ENCODE measurements at places on chromosomes 2 and 18.

- DNase-seq: no peak
Measured at GRCh38 chr18:12257996-12258718, 4.0 kb downstream of the CIDEA start.

DNA sequence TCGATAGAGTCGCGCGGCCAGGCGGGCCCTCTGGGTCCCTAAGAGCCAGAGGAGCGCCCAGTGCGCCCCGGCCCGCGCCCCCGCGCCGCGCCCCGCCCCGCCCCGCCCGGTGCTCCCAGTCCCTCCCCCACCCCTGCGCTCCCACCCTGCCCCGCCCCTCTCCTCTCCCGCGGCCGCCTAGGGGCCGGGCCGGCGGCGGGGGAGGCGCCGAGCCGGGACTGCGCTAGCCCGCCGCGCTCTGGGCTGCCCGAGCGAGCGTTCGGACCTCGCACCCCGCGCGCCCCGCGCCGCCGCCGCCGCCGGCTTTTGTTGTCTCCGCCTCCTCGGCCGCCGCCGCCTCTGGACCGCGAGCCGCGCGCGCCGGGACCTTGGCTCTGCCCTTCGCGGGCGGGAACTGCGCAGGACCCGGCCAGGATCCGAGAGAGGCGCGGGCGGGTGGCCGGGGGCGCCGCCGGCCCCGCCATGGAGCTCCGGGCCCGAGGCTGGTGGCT lies at the start of gene GPC1:
Gene GPC1 (plus strand): TSS at position 207 of the 491 bp plus-strand sequence. CDS start 256 bp downstream, at position 463.
- peak; percentile 69 for DNase-seq

DNA sequence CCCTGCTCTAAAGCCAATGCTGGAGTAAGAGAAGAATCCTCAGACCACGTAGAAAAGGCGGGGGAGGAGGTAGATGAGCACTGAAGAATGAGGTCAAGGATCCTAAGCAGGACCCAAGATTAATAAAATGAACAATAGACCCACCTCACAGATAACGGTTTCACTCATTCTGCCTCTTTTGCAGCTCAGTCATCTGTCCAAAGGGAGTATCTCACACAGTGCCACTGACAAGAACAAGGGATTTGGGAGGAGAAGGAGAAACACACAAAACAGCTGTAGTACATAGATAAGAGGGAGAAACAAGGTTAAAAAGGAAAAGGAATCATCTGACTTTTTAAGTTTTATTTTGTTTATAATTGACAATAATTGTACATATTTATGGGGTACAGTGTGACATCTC lies 30.9 kb upstream of the SULT1C4 start:
- DNase-seq: no peak

- no peak for DNase-seq
Measured at GRCh38 chr2:26251893-26252292, 7.2 kb downstream of the HADHB start.

- DNase-seq: peak; percentile 44
Measured at GRCh38 chr2:217632043-217632442, 370.8 kb downstream of the TNS1 start.

DNA sequence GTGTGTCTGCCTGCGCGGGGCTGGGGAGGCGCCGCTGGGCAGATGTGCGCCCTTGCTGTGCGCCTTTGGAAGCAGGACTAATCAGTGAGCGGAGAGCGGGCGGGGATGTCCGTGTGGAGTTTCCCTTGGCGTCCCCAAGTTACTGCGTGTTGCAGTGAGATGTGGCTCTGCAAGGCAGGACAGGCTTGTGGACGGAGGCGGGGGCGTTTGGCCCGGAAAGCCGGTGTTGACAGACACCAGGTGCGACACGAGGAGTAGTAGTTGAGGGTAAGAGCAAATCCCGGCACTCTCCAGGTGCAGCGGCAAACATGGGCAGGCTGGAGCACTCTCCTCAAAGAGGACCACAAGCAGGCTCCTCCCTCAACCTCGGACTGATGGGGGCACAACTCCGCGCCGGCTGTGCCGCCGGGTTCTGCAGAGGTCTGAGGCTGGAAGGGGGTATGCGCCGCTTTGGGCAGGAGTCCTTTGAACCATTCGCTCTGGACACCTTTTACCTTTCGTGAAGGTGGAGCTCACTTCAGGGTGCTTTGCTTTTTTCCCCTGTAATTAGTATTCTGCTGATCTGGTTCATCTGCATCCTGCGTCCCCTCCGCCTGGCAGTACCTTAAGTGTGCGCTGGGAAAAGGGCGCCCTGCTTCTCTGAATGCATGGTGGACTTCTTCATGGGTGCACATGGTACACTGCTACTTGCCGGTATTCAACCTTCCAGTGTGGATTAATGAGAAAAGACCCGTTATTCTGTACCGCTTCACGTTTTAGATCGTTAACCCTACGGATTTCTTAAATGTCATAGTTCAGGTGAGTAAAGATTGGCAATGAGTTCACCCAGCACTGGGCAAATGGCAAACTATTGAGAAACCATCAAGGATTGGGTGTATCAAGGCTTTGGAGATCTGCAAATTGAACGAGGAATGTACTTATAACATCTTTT lies 608 bp downstream of the CDH7 start:
- no peak for DNase-seq

- no peak for DNase-seq
Measured at GRCh38 chr2:218833023-218833609, 1.5 kb upstream of the PRKAG3 start.

- DNase-seq: no peak
Measured at GRCh38 chr2:78351208-78351607, 674.3 kb upstream of the REG3G start.

DNA sequence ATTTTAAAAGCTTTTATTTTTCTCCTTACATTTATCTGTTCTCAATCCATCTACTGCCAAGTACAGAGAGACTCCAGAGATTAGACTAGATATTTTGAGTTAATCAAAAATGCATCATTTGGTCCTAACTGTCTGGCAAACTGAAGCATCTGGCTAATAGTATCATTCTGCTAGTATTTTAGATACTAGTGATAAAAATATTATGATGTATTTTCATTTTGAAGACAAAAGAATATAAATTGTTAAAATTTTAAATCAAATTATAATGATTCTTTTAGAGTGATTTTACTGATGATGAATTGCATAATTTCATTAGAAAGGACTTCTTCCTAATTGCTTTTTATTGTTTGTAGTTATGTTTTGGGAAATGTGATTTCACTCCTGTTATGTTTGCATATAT lies 584.0 kb downstream of the LRRTM4 start:
- DNase-seq: no peak

DNA sequence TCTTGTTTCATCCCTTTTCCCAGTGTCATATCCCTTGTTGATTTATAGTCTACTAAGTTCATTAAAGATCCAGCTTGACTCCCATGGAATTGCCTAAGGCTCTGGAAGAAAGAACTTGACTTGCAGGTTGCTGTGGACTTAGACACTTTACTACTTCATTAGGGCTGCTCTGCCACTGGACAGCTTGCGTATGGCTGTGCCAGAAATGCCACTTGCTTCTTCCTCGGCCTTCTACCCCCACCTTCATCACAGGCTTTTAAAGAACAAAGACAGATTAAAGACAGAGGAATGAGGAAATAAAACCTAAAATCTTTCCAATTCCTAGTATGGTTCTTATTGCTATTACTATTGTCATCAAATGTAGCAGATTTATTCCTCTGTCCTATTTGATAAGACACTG lies 591.7 kb downstream of the BCL11A start:
- DNase-seq: no peak

DNA sequence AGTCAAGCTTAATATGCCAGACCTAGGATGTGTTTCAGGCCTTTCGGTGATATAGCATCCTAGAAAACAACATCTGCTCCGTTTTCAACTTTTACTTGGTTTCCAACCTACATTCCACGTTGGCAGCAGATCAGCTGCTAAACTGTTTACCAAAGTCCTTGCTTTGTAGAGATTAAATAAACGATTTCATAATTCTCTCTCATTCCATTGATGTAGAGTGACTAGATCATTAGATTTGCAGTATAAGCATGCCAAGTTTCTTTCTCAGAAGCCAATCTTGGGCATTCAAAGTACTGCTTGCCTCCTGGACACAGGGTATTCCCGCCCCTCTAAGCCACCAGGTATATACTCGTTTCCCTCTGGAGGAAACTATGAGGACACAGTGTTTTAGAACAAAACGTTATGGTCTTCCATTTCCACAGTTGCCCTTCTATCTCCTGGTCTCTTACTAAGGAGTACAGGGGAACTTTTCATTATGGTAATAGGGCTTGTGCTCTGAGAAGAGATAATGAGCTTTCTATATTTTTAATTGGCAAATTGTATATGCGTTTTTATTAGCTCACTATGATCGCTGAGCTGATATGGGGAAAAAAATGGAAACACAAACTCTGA lies 10.5 kb upstream of the INSIG2 start:
- no peak for DNase-seq

GRCh38 chr2:101380376-101380775 lies 6.9 kb downstream of the CREG2 start:
- no peak for DNase-seq

GRCh38 chr2:199439066-199439465 lies 18.7 kb downstream of the SATB2 start:
- DNase-seq: no peak

DNA sequence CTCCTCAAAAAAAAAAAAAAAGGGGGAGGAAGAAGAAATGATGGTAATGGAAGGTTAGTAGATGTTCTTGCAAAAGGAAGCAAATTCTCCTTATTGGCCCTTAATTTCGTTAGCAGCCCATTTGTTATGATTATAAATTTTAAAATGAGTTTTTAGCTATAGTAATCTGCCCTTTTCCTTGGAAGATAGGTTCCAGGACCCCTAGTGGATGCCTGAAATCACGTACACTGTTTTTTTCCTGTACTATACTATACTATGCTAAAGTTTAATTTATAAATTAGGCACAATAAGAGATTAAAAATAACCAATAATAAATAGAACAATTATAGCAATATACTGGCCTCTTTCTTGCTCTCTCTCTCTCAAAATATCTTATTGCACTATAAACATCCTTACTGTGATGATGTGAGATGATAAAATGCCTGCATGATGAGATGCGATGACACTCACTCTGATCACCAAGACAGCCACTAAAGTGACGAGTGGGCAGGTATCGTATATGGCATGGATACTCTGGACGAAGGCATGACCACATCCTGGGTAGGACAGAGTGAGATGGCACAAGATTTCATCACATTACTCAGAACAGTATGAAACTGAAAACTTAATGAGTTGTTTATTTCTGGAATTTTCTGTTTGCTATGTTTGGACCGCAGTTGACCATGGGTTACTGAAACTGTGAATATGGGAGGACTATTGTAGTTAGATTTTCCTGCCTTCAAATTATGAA lies 87.2 kb downstream of the KCTD18 start:
- DNase-seq: no peak

GRCh38 chr2:2422621-2423020 lies 91.5 kb upstream of the MYT1L start:
- no peak for DNase-seq

DNA sequence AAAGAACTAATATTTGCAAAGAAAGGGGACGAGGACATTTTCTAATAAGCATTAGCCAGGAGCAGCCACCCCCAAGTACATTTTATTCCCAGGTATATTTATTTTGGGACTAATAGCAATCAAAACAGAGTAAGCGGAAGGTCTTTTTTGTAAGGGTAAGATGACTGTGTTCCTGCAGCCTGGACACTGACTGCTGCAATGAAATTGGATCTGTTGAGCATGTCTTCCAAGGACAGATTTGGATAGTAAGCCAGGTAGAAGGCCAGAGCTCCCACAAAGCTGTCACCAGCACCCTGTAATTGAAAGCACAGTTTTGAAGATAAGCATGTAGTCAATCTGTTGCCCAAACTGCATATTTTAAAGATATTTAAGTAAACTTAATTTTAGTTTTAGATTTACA lies 10.0 kb downstream of the MRPL33 start:
- no peak for DNase-seq

DNA sequence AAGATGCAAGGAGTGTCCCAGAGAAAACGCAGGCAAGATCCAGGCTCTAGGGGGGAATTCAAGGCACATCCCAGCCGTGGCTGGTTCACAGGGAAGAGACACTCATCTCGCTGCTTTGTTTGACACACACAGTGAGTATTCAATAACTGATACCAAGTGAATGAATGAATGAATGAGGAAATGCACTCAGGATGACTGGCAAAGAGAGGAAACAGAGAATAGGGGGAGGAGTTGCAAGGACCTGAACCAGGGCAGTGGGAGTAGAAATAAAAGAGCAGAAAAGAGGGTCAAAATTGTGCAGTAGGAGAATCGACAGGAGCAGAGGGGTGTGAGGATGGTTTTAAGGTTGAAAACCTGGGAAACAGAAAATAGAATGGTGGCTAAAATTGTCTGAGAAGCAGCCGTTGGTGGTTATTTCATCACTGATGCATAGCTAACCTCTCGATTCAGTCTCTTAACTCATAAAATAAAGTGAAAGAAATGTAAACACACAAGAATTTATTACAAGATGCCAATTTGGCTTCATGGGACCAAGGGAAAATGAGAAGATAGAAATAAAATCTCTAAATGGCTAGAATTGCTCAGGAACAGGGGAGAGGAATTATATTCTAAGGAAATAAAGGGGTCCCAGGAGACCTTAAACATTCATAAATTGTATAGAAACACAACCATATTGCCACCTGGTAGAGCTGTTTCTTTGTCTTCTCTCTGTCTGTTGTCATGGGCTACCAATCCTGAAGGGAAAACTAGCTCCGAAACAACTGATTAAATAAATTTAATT lies 63.9 kb upstream of the PHLPP1 start:
- DNase-seq: no peak

- no peak for DNase-seq
Measured at GRCh38 chr2:148906124-148906523, 31.1 kb downstream of the KIF5C start.

DNA sequence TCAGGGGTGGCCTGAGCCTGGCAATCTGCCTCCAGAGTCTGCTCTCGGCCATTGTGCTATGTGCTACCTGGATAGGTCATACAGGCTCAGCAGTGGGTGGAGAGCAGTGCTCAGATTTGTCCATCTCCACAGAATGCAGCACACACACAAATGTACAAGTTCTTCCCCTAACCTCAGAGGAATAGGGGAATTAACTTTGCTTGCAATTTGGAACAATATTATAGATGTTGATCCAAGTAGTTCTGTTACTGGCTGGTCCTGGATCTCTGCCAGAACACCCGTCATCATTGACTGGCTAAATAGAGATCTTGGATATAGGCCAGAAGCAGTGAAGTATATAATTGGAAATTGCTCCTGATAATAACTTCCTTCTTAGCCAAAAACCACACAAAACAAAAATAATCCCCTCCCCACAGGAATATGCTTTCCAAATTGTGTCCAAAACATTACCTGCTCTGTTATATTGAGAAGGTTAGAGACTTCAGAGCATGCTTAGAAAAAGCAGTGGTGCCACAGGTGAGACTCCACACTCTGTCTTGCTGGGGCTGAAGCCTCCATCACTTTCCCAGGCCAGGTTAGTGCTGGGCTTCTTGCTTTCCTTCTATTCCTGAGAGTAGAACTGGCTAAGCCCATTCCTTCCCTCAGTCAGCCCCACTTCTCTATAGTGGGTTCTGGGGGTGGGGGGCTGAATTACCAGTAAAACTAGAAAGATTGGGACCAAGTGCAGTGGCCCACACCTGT lies 38.8 kb downstream of the NCAPH start:
- peak; percentile 36 for DNase-seq

- DNase-seq: no peak
Measured at GRCh38 chr2:23698721-23699579, 228.0 kb downstream of the ATAD2B start.
